CD8-positive, alpha-beta memory T cell (primary cell): ENCODE measurements at places on chromosomes 11 and 22.
A peak's percentile ranks its signal among the peaks of the same experiment; 100 is the strongest.

DNA sequence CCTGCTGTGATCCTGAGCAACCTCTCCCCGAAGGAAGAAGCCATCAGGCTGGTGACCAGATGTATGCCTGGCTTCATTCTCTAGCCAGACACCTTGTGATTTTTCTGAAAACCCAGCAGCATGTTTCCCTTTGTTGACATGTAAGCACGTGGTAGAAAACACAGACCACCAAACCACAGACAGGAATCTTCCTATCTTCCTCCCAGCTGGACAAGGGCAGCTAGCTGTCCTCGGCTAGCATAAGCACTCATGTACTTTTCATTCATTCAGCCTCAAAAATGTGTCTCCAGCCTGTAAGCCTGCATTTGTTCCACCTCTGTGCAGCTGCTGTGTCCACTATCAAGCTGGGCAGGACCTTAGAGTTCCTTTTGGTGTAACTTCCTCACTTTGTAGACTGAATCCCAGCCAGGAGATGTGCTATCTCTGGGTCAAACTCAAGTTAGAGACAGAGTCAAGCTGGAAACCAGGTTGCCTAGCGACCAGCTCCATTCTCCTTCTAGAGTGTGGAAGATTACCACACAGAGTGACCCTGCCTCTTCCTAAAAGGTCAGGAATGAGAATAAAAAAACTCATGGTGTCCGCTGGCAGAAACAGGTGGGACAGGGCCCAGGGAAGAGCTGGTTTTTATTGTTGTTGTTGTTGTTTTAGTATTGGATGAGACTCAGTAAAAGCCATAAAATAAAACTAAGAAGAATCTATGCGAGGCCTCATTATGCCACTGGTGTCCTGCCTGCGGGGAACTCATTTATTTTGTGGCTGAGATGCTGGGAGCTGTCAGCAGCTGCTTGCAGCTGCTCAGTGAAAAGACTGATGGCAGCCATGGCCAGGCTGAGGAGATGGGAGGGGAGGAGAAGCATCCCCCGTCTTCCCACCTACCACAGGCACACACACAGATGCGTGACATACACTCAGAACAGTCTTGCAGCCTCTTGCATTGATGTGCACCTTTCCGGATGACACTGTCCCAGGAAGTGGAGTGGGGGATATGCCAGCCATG lies 7.4 kb upstream of the CLMP start:
- DNase-seq, result no peak

- DNase-seq, result no peak
Observed at GRCh38 chr11:4577761-4578160, 3.8 kb upstream of the OR52I2 start.

- peak; percentile 29 for DNase-seq
Observed at GRCh38 chr22:49657275-49657973, 170.2 kb downstream of the BRD1 start.

GRCh38 chr11:63667995-63668795 lies 3.0 kb downstream of the ATL3 start:
- DNase-seq, result no peak

DNA sequence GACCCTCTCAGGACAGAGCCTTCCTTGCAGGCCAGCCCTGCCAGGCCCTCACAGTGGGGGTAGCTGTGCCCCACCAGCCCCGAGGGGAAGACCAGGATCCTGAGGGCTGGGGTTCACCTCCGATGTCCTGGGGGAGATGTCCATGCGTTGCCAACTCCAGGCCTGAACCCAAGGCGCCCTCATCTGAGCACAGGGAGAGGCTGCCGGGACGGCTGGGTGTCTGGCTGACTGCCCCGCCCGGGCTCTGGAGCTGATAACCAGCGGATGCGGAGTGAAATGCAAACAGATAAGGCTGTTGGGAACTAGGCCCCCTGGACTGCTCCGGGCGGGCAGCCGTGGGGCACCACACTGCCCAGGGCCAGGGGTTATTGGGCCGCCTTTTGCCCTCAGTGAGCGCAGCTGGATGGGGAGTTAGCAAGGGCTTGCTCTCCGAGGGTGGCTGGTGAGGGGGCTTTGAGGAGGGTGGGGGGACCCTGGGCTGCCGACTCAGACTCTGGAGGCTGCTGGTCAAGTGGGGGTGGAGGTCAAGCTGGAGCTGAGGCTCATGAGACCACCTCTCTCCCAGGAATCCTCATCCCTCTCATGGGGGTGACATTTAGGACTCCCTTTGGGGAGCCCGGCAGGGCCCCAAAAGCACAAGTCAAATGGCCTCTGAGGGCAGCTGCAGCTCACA lies 5.6 kb upstream of the MUC6 start:
- DNase-seq, result no peak

- DNase-seq, result no peak
Observed at GRCh38 chr11:39021539-39021938, 2423.5 kb upstream of the RAG2 start.

DNA sequence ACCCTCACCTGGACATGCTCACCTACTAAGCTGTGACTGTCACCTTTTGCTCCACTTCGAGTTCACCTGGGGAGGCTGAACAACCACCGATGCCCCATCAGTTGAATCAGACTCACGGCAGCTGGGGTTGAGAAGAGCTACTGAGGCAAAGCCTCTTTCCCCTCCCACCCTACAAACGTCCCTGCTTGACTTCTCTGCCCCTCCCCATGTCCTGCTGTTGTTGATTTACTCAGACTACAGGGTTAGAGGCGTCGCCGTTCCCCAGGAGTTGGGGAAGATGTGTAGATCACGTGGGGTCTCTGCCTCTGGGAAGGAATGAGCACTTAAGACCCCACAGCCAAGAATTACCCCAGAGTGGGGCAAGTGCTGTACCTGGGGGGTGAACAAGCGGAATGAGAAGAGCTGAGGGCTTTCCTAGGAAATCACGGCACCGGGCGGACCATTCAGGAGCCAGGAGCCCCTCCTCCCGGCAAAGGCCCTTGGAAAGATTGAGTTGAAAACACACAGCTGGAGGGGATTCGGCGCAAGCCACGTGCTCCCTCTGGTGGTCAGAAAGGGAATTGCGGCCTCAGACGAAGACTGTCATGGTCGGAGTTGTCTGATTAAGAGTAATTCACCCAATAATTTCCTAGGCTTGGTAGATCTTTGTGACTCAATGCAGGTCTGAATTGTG lies 7.0 kb downstream of the FXYD2 start:
- DNase-seq, result peak; percentile 75

DNA sequence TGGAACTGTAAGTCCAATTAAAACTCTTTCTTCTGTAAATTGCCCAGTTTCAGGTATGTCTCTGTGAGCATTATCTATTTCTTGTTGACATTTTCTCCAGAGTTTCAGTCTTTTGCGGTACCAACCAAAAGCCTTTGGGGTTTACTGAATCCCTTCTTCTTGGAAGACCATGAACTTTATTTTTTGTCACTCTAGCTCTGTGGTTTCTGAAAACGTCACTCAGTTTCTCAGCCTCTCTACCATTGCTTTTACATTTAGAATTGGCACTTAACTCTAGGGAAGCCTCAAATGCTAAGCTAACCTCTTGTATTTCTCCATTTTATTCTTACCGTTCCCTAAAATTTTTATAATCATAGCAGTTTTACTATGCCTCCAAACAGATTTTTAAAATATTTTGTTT lies 237.6 kb downstream of the CSNK2A3 start:
- peak; percentile 8 for DNase-seq

DNA sequence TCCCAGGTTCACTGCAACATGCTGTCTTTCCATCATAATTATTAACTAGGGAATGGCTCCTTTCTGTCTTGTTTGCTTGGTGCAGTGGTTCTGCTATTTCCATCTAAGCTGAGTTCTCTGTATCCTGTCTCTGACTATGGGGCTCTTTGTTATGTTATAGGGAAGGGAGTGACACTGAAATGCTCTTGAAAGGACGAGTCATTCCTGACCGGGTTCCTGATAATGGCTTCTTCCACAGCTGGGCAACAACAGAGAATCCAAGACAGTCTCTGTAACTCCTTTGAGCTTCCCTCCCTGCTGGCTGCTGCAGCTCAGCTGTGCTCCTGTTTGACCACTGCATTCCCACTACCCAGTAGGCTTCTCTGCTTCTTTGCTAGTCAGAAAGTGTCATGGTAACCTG lies 24.1 kb downstream of the OR2AT4 start:
- DNase-seq, result no peak

DNA sequence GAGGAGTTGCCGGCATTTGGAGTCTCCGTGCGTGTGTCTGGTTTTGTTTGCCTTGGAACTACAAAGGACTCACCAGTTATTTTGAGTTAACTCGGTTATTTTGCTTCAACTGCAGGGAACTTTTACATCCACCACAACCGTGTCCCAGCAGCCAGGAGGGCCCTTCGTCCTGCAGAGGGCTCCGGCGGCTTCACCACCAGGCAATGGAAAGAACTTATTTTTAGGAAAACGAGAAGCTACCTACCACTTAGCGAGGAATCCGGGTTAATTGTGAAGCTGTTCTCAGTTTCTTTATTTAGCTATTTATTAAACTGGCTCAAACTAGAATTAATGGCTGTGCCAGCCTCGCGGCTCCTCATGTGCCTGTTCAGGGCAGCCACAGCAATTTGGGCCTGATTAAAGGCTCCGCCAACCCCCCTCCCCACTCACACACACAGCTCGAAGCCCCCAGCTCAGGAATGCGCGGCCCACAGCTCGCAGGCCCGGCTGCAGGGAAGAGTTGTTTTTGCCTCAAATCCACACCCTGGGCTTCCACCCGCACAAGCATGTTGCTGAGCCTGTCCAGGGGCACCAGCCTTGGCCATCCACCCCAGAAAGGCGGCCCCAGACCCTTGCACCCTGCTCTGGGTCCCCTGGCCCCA lies 55.9 kb upstream of the FGF3 start:
- no peak for DNase-seq

DNA sequence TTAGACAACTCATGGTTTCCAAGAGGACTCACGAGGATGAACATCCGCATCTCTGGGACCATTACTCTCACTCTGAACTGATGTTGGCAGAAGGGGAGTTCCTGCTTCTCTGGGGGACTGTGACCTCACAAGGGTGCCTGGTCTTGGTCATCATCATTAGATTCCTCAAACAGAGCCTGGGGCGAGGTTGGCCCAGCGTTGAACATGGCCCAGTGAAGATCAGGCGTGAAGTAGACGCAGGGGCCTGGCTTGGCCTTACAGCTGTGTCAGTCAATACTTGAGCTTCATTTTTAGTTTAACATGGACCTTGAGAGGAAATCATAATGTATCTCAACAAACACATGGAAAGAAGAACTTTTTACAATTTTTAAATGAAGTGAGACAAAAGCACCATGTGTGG lies 617.1 kb downstream of the BRD1 start:
- DNase-seq, result no peak

DNA sequence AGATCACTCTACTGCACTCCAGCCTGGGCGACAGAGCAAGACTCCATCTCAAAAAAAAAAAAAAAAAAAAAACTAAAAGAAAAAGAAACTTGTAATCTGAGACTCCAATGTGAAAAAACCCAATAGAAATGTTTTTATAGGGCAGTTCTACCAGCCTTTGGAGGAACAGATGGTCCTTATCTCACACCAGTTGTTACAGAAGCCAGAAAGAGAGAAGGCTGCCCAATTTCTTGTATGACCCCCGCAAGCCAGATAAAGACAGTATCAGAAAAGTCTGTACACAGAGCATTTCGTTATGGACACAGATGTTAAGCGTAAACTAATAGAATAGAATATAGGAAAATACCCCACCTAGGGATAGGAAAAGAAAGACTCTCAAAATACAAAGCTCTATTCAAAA lies 11.3 kb upstream of the TSGA10IP start:
- no peak for DNase-seq

GRCh38 chr11:83819931-83820549 lies 533.9 kb upstream of the CCDC90B start:
- DNase-seq, result no peak

- peak; percentile 98 for DNase-seq
Observed at GRCh38 chr11:64240435-64241240, at the start of gene FKBP2. TSS of gene FKBP2 (plus strand) at chr11:64241095. CDS start at chr11:64242388, 1,293 bp downstream.

DNA sequence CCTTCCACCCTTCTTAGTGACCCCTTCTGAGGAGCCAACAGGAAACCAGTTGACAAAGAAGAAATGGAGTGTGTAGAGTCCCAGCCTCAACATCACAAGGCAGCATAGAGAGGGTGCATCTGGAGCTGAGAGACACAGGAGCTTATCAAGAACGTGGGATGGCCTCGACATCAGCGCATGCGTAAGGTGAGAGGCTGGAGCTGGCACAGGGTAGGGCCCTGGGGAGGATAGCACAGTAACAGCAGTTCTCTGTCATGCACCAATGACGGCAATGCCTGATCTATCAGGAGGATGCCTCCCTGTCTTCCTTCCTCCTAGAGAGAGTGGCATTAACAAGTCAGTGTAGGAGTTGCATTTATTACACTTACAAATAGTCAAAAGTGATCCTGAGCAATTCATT lies 426.1 kb downstream of the NTM start:
- no peak for DNase-seq

DNA sequence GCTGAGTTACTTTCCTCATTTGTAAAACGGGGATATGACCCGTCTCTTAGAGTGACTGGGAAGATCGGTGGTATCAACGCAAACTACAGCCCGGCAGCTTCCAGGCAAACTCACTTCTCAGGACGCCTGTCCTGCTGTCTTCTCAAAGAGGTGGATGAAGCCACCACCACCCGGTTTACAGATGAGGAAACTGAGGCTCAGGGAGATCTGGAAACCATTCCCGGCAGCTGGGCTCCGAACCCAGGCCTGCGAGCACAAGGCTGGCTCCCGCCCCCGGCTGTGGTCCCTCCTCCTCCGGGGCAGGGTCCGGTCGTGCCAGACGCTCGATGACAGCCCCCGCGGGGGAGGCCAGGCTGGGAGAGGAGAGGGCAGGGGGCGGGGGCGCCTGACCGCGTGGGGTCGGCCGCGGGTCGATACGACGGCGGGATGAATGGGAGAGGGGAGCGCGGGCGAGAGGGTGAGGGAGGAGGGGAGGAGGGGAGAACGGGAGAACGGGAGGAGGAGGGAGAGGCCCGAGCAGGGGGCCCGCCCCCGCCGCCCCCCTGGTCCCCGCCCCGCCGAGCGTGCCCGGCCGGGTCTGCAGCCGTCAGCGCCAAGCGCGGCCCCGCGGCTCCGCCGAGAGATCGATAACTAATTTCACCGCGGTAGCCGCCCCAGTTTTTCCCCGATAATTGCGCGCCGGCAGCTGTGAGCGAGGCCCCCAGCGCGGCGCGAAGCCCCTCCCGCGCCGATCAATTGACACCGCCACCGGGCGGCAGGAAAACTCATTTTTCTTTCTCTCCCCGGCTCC lies 14.0 kb downstream of the IGLL1 start:
- DNase-seq, result no peak

DNA sequence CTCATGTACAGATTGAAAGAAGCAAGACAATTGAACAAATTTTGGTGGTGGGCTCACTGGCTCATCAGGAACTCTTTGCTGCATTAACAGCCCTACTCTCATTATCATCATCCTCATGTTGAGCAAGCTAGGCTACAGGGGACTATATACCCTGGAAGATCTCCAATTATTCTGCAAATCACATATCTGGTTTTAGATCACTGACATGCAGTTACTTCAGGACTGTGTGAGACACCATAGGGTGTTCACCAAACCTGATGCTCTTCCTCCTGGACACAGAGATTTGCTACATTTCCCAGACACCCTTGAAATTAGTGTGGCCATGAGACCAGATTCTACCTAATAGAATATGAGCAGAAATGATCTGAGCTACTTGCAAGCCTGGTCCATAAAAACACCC lies 23.0 kb upstream of the ME3 start:
- DNase-seq, result no peak
